ENCODE measurements at places on chromosomes 12 and 14.

GRCh38 chr14:100832311-100832960 is 6.5 kb downstream of the MEG3 start:
- H3K27me3 ChIP-seq = peaks cover 10% of the 10 kb centered on the region
- H3K36me3 ChIP-seq = peaks cover 1% of the 10 kb centered on the region
- no peak overlapping the region for H3K27ac ChIP-seq
- no peaks in the 10 kb centered on the region for H3K4me1 ChIP-seq

- peaks cover 21% of the 10 kb centered on the region for H3K27me3 ChIP-seq
- no peak overlapping the region for H3K27ac ChIP-seq
- H3K4me3 ChIP-seq = no peak overlapping the region
- DNase-seq = no peak
- no peaks in the 10 kb centered on the region for H3K36me3 ChIP-seq
- no peaks in the 10 kb centered on the region for H3K4me1 ChIP-seq
Observed at GRCh38 chr14:38199739-38200138, 8.0 kb upstream of the SSTR1 start.

DNA sequence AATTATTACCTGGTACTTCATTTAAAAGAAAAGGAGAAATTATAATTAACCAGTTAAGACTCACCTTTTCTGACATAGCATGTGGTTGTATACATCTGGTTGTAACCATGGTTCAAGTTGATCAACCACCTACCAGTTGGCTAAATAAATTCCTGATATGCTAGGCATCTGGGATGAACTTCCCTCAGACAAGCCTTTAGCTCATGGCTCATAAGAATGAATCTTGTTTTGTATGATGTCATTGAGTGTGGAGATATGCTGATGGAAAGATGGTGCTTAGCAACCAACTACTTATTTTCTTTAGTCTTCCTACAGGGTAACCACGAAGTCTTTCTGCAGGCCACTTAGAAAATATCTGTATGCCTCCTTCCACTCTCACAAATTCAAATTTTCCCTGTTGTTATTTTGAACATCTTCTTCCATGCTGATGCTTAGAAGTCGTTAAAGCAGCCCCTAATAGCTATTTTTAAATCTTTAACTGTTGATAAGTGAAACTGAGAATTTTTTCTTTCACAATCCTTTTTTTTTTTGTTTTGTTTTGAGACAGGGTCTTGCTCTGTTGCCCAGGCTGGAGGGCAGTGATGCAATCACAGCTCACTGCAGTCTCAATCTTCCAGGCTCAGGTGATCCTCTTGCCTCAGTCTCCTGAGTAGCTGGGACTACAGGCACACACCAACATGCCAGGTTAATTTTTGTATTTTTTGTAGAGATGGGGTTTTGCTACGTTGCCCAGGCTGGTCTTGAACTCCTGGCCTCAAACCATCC is 51.9 kb upstream of the PTHLH start:
- H3K4me1 ChIP-seq = peaks cover 16% of the 10 kb centered on the region
- no peak overlapping the region for H3K27ac ChIP-seq
- no peaks in the 10 kb centered on the region for H3K27me3 ChIP-seq
- no peaks in the 10 kb centered on the region for H3K36me3 ChIP-seq
- no peak for DNase-seq

DNA sequence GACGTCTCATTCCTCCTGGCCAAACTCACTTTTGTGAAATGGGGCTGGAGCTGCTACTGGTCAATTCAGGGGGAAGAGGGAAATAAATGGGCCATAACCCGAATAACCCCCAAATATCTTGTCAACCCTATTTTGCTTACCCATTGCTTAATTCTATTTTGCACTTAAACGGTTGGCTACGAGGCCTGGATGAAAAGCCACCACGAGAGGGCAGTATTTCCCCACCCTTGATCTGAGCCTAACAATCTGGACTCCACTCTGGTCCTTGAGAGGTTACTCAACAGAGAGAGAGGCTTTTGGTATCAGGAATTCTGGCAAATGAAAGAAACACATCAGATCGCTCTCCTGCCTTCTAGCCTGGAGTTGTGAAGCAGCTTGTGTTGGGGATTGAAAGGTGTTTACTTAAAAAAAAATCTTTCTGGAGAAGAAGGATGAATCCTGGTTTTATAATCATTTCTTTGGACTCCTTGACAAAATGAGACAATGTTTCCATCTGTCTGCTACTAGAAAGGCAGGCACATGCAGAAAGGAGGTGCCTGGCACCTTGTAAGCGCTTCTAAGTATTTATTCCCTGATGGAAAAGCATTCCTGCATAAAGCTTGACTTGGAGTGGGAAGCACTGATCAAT is 22.4 kb upstream of the FBXO21 start:
- peaks cover 59% of the 10 kb centered on the region for H3K27me3 ChIP-seq
- no peaks in the 10 kb centered on the region for H3K36me3 ChIP-seq
- H3K4me1 ChIP-seq = no peaks in the 10 kb centered on the region
- no peak for DNase-seq

- DNase-seq = no peak
- no peaks in the 10 kb centered on the region for H3K27me3 ChIP-seq
Observed at GRCh38 chr12:123152833-123153232, 1.9 kb upstream of the PITPNM2 start.

- no peaks in the 10 kb centered on the region for H3K27me3 ChIP-seq
- H3K27ac ChIP-seq = peak overlapping the region; percentile 62
- peaks cover 2% of the 10 kb centered on the region for H3K36me3 ChIP-seq
- no peak for DNase-seq
Observed at GRCh38 chr12:70543444-70543843, 93.8 kb downstream of the PTPRB start.

GRCh38 chr12:51639361-51639760 is 48.3 kb downstream of the SCN8A start:
- H3K4me3 ChIP-seq = no peak overlapping the region
- H3K27me3 ChIP-seq = no peaks in the 10 kb centered on the region
- no peak for DNase-seq
- H3K27ac ChIP-seq = no peak overlapping the region
- H3K36me3 ChIP-seq = peaks cover 6% of the 10 kb centered on the region
- H3K4me1 ChIP-seq = peaks cover 14% of the 10 kb centered on the region

DNA sequence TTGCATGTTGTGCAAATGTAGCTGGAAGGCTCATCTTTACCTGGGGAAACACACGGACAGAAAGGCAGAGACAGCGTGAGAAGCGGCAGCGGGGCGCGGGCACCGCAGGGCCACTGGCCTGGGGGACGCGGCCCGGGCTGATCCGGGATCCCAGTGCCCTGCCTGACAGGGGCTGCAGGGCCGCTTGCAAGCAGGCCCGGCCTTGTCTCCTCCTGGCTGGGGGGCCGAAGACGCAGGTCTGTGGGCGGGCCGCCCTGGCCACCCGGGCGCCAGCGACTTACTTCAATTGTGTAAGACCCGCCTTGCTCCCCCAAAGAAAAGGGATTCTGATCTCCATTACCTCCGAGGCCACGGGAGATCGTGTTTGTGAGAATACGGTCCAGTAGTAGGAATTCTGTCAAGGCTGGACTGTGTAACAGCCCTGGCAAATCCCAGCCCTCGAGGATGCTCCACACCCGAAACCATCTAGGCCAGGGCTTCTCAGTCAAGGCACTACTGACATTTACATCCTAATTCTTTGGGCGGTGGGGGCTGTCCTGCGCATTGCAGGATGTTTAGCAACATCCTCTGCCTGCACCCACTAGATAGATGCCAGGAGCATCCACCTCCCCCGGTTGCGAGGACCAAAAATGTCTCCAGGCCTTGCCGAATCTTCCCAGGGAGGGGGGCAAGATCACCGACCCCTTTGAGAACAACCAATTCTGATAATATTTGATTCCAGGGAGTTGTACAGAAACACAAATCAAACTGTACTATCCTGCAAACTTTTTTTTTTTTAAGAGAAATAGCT is 95.6 kb downstream of the BCL11B start:
- no peaks in the 10 kb centered on the region for H3K36me3 ChIP-seq
- peaks cover 4% of the 10 kb centered on the region for H3K4me1 ChIP-seq
- H3K27me3 ChIP-seq = peaks cover 2% of the 10 kb centered on the region
- H3K4me3 ChIP-seq = no peak overlapping the region
- DNase-seq = no peak

DNA sequence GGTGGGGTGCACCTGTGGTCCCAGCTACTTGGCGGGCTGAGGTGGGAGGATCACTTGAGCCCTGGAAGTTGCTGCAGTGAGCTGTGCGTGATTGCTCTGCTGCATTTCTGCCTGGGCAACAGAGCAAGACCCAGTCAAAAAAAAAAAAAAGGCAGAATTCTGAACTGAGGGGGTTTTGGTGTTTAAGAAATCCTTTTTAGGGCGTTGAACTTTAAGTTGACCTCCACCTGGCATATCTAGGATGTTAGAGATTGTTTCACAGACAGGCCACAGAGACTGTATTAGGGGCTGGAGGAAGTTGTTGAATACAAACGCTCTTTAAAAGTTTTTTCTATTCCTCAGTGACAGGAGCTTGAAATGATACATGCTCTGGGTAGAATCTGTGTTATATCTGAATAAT is 60.5 kb downstream of the FBXW8 start:
- H3K36me3 ChIP-seq = peaks cover 29% of the 10 kb centered on the region
- H3K4me1 ChIP-seq = peaks cover 33% of the 10 kb centered on the region
- no peaks in the 10 kb centered on the region for H3K27me3 ChIP-seq
- no peak overlapping the region for H3K4me3 ChIP-seq

GRCh38 chr14:90495357-90496276 is 98.8 kb downstream of the CALM1 start:
- peaks cover 15% of the 10 kb centered on the region for H3K4me1 ChIP-seq
- H3K4me3 ChIP-seq = no peak overlapping the region
- no peak overlapping the region for H3K27ac ChIP-seq
- DNase-seq = peak; percentile 64

DNA sequence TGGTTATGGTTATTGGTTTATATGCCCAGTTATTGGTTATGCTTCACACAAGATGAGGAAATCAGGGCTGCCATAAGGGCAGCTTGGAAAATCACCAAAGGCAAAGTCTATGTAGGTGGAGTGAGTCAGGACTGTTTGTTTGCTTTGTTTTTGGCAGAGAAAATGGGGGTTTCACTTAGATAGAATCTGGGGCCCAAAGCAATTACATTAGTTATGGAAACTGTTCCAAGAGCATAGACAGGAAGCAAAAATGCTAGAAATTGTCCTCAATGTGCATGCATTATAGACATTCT is 2.2 kb downstream of the VAMP1 start:
- H3K27ac ChIP-seq = no peak overlapping the region
- peaks cover 26% of the 10 kb centered on the region for H3K4me1 ChIP-seq
- H3K27me3 ChIP-seq = no peaks in the 10 kb centered on the region

GRCh38 chr12:46473634-46474329 is 101.2 kb upstream of the SLC38A2 start:
- no peaks in the 10 kb centered on the region for H3K27me3 ChIP-seq
- peak overlapping the region; percentile 54 for H3K4me3 ChIP-seq
- H3K36me3 ChIP-seq = no peaks in the 10 kb centered on the region
- no peak for DNase-seq
- peak overlapping the region; percentile 91 for H3K27ac ChIP-seq

GRCh38 chr12:58668871-58669270 is 251.4 kb downstream of the LRIG3 start:
- H3K4me3 ChIP-seq = no peak overlapping the region
- peaks cover 47% of the 10 kb centered on the region for H3K4me1 ChIP-seq
- peaks cover 8% of the 10 kb centered on the region for H3K36me3 ChIP-seq
- H3K27me3 ChIP-seq = no peaks in the 10 kb centered on the region
- peak overlapping the region; percentile 82 for H3K27ac ChIP-seq

GRCh38 chr12:15863984-15864383 is 18.2 kb upstream of the STRAP start:
- H3K36me3 ChIP-seq = no peaks in the 10 kb centered on the region
- H3K4me3 ChIP-seq = no peak overlapping the region
- H3K27me3 ChIP-seq = no peaks in the 10 kb centered on the region
- DNase-seq = no peak
- H3K27ac ChIP-seq = no peak overlapping the region

DNA sequence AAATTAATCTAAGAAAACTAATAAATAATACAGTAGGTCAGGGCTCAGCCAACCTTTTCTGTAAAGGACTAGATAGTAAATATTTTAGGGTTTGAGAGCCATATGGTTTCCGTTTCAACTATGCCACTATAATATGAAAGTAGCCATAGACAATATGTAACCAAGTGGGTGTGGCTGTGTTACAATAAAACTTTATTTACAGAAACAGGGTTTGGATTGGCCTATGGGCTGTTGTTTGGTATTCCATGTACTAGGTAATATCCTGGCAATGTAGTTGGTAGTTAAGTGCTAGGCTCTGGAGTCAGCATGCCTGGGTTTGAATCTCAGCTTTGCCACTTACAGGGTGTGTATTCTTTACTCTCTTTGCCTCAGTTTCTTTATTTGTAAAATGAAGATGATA is 156.5 kb upstream of the RPH3A start:
- no peak overlapping the region for H3K4me3 ChIP-seq
- no peaks in the 10 kb centered on the region for H3K4me1 ChIP-seq
- H3K27me3 ChIP-seq = peaks cover 2% of the 10 kb centered on the region
- H3K36me3 ChIP-seq = no peaks in the 10 kb centered on the region
- H3K27ac ChIP-seq = no peak overlapping the region

- DNase-seq = no peak
- H3K36me3 ChIP-seq = no peaks in the 10 kb centered on the region
- H3K4me1 ChIP-seq = peaks cover 6% of the 10 kb centered on the region
- H3K4me3 ChIP-seq = no peak overlapping the region
- no peaks in the 10 kb centered on the region for H3K27me3 ChIP-seq
Observed at GRCh38 chr12:66962290-66962689, 283.4 kb upstream of the GRIP1 start.

GRCh38 chr12:68749443-68749842 is 3.5 kb downstream of the SLC35E3 start:
- no peak overlapping the region for H3K27ac ChIP-seq
- H3K36me3 ChIP-seq = peaks cover 10% of the 10 kb centered on the region
- no peaks in the 10 kb centered on the region for H3K27me3 ChIP-seq
- DNase-seq = no peak

GRCh38 chr14:89973234-89973823 is 17.6 kb downstream of the TDP1 start:
- no peaks in the 10 kb centered on the region for H3K27me3 ChIP-seq
- H3K4me3 ChIP-seq = no peak overlapping the region
- H3K36me3 ChIP-seq = peaks cover 17% of the 10 kb centered on the region
- H3K27ac ChIP-seq = no peak overlapping the region

- DNase-seq = no peak
- no peak overlapping the region for H3K4me3 ChIP-seq
- H3K36me3 ChIP-seq = no peaks in the 10 kb centered on the region
Observed at GRCh38 chr12:121595520-121595919, 14.7 kb upstream of the KDM2B start.

DNA sequence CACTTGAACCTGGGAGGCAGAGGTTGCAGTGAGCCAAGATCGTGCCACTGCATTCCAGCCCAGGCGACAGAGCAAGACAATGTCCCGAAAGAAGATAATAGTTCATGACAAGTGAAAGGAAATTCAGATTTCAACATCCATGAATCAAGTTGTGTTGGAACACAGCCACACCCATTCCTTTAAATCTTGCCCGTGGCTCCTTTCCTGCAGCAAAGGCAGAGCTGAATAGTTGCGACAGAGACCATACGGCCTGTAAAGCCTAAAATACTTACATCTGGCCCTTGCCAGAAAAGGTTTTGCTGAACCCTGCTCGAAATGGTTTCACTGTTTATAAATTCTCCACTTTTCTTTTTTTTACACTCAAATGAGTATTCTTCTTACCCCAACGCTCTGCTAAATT is 17.7 kb upstream of the ITPK1 start:
- no peak overlapping the region for H3K4me3 ChIP-seq
- H3K27me3 ChIP-seq = peaks cover 9% of the 10 kb centered on the region
- no peak for DNase-seq
- H3K27ac ChIP-seq = no peak overlapping the region
- peaks cover 14% of the 10 kb centered on the region for H3K4me1 ChIP-seq

Data from chondrocyte (in vitro differentiated cells).